Left hindlimb (tissue), 1 donor: ENCODE measurements at places on chromosomes 16 and 17.

DNA sequence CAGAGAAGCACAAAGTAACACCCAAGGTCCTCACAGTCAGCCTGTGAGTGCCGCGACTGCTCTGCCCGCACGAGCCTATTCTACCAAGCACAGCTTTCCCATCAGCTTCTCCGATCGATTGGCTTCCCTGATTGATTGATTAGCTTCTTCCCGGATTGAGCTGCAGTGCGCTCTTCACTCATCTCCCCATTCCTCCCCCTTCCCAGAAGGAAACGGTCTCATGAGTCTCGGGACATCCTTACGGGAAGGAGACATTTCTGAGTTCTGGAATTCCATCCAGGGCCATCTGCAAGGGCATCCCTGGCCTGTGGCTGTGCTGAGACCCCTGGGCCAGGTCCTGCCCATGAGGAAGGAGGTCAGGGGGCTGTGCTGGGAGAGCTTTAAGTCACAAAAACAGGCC is 18.0 kb downstream of the PIEZO1 start:
- no peak for DNase-seq

GRCh38 chr16:1592446-1592845 is 19.4 kb downstream of the IFT140 start:
- no peak for DNase-seq

- no peak for DNase-seq
Measured at GRCh38 chr17:62745806-62746205, 62.3 kb downstream of the MARCHF10 start.

DNA sequence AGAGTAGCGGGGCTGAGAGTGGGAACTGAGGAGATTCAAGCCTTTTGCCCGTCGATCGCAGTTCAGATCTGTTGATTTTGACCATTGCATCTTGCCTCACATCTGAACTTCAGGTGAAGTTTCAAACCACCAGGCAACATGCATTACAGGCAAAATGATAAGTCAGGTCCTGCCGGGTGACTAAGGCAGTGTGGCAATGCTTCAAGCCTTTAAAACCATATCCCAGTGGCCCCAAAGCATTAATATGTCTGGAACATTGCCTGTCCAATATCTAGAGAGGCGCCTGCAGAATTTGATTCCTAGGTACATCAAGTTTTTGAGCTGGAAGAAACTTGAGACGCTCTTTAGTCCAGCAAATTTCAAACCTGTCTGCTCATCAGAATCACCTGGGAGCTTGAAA is 502.8 kb downstream of the MAF start:
- DNase-seq, result no peak

DNA sequence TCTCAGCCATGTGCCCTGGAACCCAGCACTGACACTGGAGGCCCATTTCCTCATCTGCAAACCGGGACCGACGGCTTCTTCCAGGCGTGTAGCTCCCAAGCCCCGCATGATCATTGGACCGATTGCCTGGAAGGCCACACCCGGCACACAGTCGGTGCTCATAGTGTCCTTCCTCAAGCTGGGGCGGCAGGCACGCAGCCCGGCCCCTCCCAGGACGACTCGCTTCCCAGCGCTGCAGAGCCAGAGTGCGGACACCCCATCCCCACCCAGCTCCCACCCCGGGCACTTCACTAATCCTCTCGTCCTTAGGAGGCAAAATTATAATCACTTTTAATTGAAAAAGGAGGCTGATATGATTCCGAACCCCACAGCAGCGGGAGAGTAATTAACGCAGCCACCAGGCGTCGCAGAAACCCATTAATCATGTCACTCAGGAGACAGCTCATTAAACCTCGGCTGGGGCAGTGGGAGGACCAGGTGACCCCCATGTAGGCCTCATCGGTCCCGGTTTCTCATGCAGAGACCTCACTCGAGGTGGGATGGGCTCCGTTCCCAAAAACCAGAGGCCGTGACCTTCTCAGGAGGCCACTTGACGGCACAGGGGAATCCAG is 33.1 kb downstream of the ZNF469 start:
- DNase-seq, result no peak

- DNase-seq, result no peak
Measured at GRCh38 chr16:2019921-2020831, 591 bp downstream of the NPW start.

GRCh38 chr17:28675980-28676379 is 14.0 kb downstream of the SUPT6H start:
- no peak for DNase-seq

DNA sequence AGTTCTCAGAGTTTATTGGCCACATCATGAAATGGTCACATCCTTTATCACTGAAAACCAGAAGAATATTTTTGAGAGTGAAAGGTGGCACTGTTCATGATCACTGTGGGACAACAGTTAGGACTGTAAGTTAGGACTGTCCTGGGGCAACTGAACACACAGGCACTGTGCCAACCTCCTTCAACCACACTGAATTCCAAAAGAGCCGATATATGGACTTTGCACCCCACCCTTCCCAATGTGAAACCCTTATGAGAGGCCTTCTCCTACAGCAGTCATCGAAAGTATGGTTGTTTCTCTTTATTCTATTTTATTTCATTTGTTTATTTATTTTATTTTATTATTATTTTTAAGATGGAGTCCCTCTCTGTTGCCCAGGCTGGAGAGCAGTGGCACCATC is 353.5 kb downstream of the TOX3 start:
- no peak for DNase-seq

GRCh38 chr17:72725433-72726068 is 366.9 kb downstream of the SLC39A11 start:
- DNase-seq, result peak; percentile 73

DNA sequence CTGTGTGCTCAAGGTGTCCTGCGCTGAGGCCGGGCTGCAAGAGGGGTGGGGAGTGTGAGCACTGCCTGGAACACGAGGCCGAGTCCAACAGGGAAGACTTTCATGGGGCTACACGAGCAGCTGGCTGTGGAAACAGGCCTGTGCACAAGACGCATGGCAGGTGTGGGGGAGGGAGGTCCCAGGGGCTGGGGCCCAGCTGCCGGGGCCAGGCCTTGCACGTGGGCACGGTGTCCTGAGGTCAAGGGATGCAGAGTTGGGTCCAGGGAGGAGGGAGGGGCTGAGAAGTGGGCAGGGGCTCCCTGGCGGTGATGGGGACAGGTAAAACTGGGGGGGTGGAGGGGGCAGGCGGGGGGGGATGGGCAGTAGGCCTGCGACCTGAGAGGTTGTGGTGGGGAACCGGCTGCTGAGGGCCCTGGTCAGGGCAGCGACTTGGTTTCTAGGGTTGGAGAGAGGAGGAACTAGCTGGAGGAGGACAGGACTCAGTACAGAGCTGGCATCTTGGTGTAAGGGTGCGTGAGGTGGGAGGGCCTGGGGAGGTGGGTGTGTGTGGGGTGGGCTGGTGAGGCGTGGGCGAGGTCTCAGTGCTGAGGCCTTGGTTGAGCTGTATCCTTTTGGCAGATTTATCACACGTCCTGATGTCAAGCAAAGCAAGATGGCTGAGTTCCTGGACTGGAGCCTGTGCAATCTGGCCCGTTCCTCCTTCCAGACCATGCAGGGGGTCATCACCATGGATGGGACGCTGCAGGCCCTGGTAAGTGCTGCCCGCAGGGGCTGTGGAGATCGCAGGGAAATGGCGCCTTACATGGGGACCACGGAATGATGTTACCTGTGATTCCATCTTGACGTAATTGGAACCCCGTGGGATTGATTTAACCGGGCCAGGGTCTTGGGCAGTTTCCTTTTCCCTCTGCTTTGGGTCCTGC is 29.4 kb downstream of the TBCD start:
- DNase-seq, result no peak

DNA sequence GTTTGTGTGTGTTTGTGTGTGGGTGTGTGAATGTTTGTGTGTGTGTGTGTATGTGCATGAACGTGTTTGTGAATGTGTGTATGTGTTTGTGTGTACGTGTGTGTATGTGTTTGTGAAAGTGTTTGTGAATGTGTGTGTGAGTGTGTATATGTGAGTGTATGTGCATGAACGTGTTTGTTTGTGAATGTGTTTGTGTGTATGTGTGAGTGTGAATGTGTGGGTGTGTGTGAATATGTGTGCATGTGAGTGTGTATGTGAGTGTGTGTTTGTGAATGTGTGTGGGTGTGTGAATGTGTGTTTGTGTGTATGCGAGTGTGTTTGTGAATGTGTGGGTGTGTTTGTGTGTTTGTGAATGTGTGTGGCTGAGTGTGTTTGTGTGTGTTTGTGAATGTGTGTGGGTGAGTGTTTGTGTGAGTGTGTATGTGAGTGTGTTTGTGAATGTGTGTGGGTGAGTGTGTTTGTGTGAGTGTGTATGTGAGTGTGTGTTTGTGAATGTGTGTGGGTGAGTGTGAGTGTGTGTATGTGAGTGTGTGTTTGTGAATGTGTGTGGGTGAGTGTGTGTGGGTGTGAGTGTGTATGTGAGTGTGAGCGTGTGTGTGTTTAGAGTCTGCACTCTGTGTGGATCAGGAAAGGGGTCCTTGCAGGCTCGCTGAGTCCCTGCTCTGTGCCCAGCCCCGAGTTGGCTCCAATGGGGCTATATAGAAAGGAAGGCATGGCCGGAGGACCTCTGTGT is 890 bp upstream of the CD300A start:
- DNase-seq, result no peak

DNA sequence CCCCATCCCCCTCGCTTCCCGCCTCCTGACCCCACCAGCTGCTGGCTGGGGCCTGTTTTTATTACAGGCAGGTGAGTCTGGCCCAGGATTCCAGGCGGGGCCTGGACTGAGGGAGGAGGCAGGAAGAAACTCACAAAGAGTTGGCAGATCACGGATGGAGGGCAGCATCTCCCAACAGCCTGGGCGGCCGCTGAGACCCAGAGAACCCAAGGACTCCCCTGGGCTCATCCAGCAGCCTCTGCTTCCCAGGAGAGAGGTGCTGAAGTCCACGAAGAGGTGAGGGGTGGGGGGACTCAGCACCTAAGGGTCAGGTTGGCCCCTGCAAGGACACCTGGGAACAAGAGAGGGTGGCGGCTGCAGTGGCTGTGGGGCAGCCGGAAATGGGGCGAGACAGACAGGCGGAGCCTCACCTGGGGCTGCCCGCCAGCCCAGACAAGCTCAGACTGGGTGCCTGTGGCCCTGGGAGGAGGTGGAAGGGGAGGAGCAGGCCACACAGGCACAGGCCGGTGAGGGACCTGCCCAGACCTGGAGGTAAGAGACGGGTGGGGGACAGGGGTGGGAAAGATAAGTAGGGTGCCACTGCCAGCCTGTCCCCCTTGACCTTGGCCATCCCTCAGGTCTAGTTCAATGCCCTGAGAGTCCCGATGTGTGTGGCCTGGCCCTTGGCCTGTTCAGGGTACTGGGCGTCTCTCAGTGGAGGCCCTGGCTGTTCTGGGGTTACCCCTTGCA is 8.7 kb upstream of the ADGRG1 start:
- peak; percentile 31 for DNase-seq

GRCh38 chr16:82738699-82739098 is 111.9 kb downstream of the CDH13 start:
- DNase-seq, result no peak
